ENCODE measurements at places on chromosomes 1 and 21.
A peak's percentile ranks its signal among the peaks of the same experiment; 100 is the strongest.

DNA sequence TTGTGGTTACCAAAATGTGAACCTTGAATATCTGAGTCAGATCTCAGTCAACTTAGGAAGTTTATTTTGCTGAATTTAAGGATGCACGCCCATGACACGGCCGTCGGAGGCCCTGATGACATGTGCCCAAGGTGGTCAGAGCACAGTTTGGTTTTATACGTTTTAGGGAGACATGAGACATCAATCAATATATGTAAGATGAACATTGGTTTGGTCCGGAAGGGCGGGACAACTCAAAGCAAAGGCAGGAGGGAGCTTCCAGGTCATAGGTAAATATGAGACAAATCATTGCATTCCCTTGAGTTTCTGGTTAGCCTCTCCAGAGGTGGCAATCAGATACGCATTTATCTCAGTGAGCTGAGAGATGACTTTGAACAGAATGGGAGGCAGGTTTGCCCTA lies 1.0 kb upstream of the PRMT2 start:
- DNase-seq = no peak

GRCh38 chr1:228228601-228229074 lies 20.8 kb downstream of the OBSCN start:
- DNase-seq = no peak

- DNase-seq = no peak
Measured at GRCh38 chr1:24923485-24924113, 6.5 kb downstream of the RUNX3 start.

DNA sequence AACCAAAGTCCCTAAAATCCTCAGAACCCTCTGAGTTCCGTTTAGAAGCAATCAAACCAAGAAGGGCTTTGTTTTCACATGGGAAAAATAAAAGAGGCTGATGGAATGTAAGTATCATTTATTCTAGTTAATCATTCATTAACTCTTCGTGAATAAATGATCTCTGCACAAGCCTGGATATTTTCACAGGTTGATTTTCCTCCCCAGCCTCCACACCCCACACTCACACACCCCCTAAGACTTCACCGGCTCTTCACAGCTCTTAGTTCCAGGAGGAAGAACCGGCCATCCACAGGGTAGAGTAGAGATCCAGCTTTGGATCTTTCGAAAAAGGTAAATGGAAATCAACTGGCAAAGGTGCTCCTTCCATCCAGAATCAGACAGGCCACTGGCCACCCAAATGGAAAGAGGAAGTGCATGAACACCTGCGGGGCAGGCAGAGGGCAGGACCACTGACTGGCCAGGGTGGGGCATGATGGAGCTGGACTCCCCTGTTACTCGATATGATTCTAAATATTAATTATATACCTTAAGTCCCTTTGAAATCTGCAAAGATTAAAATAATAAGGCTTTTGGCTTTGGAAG lies 10.0 kb downstream of the C1orf198 start:
- no peak for DNase-seq

GRCh38 chr1:194062962-194063361 lies 876.5 kb upstream of the B3GALT2 start:
- no peak for DNase-seq

DNA sequence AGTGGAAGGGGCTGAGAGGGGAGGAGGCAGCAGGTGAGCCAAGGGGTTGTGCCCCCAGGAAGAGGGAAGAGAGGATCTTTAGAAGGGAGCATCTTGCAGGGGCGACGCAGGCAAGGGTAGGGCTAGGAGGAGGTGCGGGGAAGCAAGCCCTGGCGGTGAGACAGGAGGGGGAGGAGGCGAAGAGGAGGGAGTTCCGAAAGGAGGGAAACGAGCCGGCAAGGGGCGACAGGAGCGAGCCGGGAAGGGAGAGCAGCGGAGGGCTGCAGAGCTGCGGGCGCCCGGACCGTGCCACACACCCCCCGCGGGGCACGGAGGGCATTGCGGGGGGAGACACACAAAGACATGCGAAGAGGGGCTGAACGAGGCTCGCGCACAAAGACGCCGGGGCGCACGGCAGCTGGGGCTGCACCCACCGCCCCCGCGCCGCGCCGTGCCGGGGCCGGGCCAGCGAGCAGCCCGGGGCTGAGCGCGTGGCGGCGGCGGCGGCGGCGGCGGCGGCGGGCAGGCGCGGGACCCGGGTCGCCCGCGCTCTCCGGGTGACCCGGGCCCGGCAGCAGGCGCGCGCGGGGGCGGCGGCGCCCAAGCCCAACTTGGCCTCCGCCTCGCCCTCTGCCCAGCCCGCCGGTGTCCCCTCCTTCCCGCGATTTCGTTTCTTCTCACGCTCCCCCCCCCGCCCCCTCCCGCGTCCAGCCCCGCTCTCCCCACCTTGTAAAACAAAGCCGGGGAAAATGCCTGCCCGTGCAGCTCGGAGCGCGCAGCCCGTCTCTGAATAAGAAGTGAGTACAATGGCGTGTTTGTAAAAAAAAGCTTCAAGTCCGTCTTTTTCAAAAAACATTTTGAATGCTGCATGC lies at the start of gene KCNK2:
KCNK2 (plus strand) TSS at position 206 of the 851 bp plus-strand sequence. CDS start 649 bp downstream, outside the sequence.
- no peak for DNase-seq

GRCh38 chr1:234897390-234897749 lies 231.3 kb downstream of the TOMM20 start:
- no peak for DNase-seq

DNA sequence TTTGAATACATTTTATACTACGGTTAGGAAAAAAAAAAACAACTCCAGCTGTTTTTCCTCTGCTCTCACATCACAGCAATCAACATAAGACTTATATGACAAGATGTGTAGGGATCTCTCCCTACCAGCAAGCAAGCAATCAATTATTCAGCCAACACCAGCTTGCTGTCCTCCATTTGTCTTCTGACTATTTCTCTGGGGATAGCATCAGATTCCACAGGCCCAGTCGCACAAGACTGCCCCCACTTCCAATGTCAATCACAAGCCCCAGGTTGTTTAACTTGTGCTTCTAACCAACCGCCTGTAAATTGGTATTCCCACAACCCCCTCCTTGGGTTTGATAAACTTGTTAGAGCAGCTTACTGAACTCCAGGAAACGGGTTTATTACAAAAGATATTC lies 873.1 kb upstream of the TMPRSS15 start:
- no peak for DNase-seq

DNA sequence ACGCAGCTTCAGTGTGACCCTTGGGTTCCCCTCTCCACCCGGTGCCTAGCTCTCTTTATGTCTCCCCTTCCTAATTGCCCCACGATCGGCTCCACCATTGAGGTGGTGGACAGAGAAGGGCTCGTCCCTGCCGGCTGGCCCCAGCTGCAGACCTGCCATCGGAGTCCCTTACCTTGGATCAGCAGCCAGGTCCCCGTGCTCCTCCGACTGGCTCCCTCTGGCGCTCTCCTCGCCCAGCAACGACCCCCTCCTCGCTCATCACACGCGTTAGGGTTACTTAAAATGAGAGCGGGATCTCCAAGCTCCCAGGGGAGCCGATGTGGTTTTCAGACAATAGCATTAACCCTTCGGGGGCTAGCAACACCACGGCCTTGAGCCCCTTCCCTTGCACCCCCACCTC lies 8.1 kb upstream of the ETV3L start:
- no peak for DNase-seq

DNA sequence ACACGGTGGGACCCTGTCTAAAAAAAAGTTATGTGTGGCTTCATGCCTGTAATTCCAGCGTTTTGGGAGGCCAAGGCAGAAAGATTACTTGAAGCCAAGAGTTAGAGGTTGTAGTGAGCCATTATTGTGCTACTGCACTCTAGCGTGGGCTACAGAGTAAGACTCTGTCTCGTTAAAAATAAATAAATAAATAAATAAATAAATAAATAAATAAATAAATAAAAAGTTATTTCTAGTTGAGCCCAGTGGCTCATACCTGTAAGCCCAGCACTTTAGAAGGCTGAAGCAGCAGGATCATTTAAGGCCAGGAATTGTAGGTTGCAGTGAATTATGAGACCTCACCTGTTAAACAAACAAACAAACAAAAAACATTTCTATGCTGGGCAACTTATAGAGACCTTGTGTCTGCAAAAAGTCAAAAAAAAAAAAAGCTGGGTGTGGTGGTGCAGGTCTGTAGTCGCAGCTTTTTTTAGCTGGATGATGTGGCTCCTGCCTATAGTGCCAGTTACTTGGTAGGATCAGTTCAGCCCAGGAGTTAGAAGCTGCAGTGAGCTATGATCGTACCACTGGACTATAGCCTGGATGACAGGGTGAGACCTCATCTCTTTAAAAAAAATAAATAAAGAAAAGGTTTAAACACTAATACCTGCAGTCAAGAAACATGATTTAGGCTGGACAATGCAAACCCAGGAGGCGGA lies 25.6 kb downstream of the GON4L start:
- no peak for DNase-seq

DNA sequence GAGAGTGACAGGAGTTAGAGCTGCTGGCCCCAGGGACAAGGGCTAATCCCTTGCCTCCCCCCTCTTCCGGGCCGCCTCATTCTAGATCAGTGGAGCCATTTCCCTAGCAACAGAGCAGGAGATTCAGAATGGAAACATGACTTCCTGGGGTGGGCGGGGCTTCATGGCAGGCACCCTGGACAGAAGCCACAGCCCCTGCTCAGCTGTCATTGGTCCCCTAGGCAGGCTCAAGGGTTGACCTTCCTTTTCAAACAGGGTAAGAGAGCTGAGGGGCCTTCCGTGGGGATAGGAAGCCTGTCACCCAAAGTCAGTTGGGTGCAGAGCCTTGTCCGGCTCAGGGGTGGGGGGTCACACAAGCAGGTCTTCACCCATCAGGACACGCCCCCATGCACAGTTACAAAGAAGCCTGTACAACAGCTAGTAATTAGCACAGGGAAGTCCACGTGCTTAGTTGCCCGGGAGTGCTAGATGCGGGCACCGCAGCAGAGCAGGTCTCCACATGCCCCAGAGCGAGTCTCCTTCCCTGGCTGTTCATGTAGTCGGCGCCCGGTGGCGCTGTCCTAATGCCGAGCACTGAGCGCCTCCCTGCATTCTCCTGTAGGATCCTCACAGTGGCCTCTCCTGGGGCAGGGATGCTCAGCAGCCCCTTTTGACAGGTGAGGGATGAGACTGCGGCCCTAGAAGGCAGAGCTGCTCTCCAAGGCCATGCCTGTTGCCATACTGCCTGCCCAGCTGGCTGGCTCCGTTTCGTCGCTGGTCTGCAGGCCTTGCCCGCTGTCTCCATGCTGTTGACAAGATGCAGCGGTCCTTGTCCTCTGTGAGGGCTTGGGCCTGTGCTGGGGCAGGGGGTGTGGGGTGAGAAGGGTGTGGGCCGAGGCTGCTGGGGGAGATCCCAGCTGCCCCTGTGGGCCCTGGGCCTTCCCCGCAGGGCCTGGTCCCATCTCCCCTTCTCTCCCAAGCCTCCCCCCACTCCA lies 5.1 kb downstream of the TMEM201 start:
- DNase-seq = peak; percentile 35

DNA sequence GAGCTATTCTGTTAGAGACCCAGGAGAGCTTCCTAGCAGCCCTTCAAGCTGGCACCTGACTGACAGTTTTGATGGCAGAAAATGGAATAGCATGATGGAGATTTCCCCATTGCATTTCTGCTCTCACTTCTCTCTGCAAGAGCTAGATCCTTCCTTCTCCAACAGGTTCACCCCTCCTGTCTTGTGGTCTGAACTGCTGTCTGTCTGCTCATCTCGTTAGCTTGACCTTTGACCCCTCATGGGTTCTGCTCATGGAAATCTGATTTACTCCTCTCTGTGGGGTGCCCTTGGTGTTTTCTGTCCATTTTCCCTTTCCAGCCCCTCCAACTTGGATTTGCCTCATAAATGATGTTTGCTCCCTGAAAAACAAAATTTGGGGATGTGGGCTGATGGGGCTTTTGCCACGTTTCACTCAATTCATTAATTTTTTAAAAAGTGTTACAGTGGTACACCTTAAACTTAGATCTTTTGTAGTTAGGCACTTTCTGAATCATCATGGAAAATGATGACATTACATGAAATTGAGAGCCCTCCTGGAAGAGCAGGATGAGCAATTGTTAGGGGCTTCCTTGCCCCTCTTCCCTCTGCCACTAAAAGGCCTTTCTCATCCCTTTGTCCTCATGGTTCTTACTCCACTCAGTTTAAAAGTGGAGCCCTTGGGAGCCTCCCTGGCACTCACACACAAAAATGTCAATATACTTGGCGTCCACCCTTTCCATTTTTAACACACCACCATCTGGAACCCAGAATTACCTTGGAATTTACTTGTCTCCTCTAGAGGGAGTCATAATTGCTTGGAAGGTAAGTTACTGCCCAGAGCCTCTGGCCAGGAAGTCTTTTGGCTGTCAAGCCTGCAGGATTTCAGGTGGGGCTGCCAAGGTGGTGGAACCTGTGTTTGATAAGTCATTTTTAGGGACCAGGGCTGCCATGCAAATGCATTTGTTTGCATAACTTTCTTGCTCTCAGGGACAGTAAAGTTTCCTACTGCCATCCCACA lies 31.9 kb upstream of the IL19 start:
- DNase-seq = no peak

DNA sequence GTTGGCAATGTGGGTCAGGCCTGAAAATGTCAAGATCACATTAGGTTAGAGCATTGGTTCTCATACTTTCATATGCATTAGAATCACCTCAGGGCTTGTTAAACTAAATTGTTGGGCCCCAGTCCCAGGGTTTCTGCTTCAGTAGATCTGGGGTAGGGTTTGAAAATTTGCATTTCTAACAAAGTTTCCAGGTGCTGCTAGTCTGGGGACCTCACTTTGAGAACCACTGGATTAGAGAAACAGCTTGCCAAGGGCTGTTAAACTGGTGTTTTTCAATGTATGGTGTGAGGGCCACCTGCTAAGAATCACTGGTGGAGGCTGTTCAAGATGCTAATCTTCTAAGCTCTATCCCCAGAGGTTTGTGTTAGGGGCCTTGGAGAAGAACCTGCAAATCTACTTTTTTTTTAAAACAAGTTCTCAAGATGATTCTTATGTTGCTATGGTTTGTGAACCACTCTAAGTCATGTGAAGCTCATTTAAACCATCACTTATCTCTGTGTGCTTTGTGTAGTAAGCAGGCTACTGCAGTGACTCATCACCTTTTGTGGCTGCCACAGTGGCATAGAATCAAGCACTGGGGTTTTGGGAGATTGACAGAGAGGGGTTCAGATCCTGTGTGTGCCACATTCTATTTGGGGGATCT lies 152.2 kb downstream of the S1PR1 start:
- no peak for DNase-seq

GRCh38 chr21:16085421-16085820 lies 355.6 kb downstream of the USP25 start:
- no peak for DNase-seq

DNA sequence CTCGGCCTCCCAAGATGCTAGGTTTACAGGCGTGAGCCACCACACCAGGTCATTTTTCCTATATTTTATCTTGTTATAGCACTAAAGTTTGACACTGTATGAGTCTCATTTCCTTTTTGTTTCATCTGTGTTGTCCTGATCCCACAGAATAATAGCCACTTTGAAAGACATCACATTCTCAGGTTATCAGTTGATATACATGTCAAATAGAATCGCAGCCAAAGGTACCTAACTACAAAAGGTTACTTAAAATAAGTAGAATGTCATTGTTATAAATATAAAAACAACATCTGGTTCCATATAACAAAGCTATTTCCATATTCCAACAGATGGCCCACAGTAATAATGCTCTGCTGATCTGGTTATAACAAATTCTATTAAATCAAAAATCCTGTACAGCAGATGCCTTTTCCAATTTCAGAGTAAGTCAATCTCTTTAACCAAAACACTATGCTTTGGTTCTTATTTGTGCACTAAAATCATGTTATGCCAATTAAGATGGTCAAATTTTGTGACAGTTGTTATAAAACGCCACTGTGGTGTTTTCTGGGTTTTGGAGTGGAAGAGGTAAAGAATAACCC lies 6.0 kb downstream of the FOXJ3 start:
- DNase-seq = no peak
